ENCODE measurements at places on chromosomes 13 and 19. TPM values are rescaled to one million over a fixed set of nuclear protein-coding genes. Genes with fewer than 3 reads are reported as not detected.
A peak's percentile ranks its signal among the peaks of the same experiment; 100 is the strongest.

GRCh38 chr13:99507551-99507950 is 6.3 kb downstream of the TM9SF2 start:
- no peak for DNase-seq

GRCh38 chr19:19835560-19836038 is 14.0 kb upstream of the ZNF506 start:
- no peak for DNase-seq

DNA sequence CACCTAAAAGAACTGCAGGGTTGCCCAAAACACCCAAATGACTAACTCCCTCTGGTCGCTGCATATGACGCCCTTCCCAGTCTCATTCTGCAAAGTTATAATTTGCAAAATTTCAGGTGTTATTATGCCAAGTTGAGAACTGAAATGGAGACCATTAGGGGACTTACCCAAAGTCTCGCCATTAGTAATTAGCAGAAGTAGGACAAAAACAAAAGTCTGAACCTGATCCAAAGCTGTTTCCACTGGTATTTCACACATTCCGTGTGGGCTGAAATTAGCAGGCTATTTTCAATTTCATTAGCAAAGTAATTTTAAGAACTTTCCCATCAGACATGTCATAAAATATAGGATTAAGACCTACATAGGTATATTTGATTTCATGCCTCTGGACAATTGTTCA is 6.8 kb downstream of the RUBCNL start:
- no peak for DNase-seq

GRCh38 chr19:10991076-10991475 is 30.2 kb downstream of the SMARCA4 start:
- DNase-seq = no peak

GRCh38 chr13:89361909-89362308 is 1690.7 kb downstream of the SLITRK5 start:
- DNase-seq = no peak

DNA sequence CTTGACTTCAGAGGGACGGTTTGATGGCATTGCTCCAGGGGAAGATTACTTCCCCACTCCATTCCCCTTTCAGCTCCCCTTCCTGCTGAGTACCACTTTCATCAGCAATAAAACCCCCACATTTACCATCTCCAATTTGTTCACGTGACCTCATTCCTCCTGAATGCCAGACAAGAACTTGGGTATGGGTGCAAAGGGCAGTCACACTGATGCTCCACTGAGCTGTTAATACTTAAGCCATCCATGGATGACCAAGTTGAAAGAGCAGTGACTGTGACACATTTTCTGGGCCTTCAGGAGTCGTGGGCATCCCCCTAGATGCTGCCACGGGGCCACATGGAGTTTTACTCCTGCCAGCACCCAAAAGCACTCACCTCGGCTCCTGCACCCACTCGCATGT is 93.1 kb downstream of the STOML3 start:
- DNase-seq = no peak

- no peak for DNase-seq
Observed at GRCh38 chr13:21256351-21256761, 79.9 kb downstream of the MRPL57 start.

- DNase-seq = peak; percentile 98
Observed at GRCh38 chr19:2491130-2491801, 15.3 kb downstream of the GADD45B start.

- no peak for DNase-seq
Observed at GRCh38 chr13:48167866-48168265, 65.1 kb upstream of the ITM2B start.

DNA sequence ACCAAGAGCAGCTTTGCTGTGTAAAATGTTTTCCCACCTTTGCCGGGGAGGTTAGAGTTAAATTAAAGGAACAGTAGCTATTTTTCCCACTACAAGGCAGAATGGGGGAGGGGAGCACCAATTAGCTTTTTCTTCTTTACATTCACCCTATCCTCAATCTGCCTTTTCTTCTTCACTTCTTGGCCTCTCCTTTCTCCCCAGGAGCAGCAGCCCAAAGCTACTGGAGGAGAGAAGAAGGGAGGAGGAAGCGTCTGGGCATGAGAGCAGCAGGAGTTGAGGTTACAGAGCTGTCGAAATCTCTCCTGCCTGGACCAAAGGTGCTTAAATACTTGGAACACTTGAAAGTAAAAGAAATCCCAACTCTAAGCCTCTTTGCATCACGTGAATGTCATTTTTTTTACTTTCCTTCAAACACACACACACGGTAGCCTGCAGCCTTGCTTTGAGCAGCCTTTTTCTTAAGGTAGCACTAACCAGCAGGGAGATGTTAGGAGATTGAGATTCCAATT is 39.0 kb upstream of the WASF3 start:
- DNase-seq = no peak

DNA sequence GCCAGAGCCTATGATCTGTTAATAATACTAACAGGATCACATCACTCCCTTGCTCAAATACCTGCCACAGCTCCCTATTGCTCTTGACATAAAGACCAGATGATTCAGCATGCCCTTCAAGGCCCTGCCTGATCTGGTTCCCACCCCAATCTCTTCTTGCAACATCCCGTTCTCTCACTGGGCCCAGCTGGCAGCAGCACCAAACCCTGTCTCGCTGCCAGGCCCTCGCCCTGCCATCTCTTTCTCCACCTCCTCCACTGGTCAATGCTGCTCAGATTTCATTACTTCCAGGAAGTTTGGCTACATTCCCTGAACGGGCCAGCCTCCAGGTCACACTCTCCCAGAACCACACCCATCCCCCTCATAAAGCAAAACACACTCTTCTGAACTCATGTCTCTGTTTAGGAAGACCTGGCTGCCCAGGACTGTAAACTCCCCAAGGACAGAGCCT is 8.6 kb upstream of the BCAT2 start:
- DNase-seq = peak; percentile 76

DNA sequence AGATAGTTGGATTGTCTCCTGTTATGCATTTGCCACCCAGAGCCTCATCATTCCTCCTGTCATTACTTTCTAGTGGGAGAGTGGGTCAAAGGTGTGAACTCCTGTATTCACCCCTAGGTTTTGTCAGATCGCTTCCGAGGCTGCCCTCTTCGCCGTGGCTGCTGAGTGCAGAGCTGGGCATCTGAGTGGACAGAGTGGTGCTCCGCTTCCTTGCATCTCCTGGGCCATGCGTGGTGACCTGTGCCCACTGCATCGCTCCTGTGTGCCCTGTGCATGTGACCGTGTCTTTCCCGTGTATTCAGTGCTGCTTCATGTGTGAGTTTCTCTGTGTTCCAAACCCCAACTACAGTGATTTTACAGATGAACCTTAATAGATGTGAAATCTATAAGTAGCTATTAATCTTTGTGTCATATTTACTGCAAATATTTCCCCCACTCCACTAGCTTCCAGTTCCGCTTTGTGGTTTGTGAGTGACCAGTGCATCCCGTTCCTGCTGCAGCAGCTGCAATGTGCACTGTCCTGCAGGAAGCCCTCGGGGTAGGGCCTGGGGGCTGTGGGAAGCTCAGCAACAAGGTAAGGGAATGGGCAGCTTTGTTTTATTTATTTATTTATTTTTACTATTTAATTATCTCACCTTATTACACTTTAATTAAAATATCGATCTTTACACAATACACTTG is 53.1 kb downstream of the C13orf46 start:
- peak; percentile 10 for DNase-seq

GRCh38 chr13:45162821-45163220 is 38.0 kb downstream of the KCTD4 start:
- DNase-seq = no peak

- peak; percentile 55 for DNase-seq
Observed at GRCh38 chr19:46426506-46427162, 2.1 kb downstream of the PNMA8C start.

DNA sequence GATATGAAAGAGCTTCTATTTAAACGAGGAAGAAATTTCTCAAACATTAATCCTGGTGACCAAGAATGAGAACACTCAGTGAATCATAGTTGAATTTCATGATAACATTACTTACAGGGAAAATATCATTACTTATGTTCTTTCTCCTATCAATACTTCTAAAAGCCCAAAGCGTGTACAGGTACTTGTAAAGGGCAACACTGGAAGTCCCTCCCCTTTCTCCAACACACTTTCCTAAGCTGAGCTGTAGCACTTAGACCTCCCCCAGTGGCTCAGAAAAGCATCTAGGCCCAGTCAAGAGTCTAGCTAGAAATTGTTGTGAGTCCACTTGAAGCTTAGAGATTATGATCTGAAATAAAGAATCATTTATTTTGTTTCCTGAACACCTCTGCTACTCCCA is 150.7 kb downstream of the ABCC4 start:
- peak; percentile 47 for DNase-seq

GRCh38 chr19:38289955-38290354 is 14.1 kb upstream of the C19orf33 start:
- DNase-seq = no peak

DNA sequence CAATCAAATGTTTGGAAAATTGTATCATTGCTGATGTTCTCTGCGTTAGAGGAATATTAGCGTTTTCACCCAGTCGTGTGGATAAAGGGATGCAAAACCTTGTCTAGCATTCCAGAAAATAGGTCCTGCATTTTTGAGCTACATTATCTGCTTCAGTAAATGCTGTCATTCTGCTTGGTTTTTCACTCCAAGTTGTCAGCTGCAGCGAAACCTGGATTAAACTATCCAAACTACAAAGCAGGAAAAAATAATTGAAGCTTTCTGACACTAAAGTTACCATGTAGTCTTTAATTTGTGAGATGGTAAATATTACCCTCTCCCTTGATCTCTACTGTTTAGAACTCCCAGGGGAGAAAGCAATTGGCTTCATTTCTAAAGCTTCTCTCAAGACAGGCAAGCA is 1795.5 kb upstream of the PRR20A start:
- DNase-seq = no peak

DNA sequence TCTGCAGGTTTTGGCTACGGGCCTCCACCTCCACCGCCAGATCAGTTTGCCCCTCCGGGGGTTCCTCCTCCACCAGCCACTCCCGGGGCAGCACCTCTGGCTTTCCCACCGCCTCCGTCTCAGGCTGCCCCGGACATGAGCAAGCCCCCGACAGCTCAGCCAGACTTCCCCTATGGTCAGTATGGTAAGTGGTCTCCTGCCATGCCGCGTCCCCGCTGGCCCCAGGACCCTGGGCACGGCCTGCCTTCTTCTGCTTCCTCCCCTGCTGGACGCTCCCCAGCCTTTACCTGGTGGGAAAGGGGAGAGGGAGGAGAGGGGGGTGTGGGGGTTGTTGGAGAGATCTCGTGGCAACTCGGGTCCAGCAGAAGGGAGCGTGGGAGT is 5.7 kb upstream of the RPS15 start:
- no peak for DNase-seq

GRCh38 chr19:52391135-52391534 is 6.5 kb upstream of the ZNF528 start:
- DNase-seq = no peak

AP3D1 gene
- total RNA-seq = 169 TPM

FUT2 gene
- total RNA-seq = 33.2 TPM

IGSF23 gene
- 0.73 TPM for total RNA-seq

ENOX1 gene
- 2.5 TPM for total RNA-seq

ZNF723 gene
- not detected for total RNA-seq

OR7C1 gene
- not detected for total RNA-seq

SELENOV gene
- not detected for total RNA-seq

Measured in stomach (tissue), 19 donors.